ENCODE measurements at places on chromosomes 2 and 18.
A peak's percentile ranks its signal among the peaks of the same experiment; 100 is the strongest.

DNA sequence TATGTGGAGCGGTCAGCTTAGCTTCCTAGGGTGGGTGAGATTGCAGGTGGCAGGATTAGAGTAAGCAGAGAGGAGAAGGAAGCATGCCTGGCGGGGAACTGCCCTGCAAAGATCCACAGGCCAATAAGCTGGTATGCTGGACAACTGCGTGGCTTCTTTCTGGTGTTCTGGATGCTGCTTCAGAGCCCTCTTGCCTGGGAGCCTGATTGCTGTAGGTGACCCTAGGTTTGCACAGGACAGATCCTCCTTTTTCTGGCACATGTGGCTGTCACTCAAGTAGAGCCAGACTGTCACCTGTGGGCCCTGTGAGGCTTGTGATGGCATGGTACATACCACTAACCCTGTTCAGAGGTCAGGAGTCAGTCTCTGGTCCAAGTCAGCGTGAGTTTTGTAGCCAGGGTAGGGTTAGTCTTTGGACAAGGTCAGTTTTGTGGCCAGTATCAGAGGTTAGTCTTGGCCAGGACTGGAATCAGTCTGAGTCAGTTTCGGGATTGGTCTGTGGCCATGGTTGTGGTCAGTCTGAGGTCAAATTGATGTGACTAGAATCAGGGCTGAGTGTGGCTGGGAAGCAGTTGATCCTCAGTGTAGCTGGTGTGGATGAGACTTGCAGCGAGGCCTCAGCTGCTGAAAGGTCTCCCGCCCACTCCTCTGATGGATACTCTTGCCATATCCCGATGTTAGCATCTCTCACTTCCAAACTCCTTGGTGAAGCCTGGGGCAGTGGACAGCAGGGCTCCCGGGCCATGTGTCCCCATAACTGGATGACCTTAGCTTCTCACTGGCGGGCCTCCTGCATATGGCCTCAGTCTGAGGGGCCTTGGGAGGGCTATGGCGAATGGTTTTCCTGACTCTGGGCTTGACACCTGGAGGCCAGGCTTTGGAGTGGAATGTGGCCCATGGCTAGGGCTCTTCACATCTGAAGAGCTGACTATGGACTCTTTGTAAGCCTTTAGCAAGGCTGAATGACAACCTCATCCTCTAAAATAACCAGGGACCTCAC is 260.5 kb downstream of the DYSF start:
- no peak for DNase-seq

DNA sequence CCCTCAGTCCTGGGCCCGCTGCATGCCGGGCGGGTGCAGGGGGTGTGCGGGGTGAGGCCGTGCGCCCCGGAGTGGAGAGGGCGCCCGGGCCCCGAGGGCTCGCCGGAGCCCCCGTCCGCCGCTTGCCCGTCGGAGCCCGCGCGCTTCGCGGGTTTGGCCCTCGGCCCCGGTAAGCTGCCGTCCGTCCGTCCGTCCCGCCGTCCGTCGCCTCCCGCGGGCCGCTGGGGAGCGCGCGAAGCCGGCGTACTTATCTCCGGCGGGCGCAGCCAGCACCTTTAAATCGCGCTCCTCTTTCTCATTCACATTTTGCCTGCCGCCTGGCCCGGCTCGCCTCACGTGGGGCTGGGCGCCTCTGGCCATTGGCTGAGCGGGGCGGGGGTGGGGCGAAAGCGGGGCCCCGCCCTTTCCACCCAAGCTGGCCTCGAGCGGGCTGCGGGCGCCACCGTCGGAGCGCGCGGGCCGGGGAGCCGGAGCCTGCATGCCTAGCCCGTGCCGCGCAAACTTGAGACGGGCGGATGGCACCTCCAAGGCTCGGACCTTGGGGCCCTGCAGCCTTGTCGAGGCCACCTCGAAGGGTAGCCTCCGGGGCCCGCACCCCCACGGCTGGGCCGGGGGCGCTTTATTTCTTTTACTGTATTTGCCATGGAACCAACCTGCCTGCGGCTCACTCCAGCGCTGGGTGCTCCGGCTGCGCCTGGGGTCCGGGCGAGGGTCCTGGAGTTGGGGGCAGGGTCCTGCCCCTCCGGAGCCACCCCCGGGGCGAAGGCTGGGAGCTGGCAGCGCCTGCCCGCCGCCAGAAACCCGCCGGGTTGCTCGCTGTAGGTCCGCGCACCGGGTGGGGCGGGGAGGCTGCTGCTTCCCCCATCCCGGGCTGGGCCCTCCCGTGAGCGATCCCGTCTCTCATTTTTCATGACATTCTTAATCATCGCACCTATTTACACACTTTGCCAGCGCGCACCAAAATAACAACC is at the start of gene GBX2:
Gene GBX2 (minus strand): TSS at position 277 of the 971 bp plus-strand sequence. CDS start 415 bp downstream, outside the sequence.
- DNase-seq = peak; percentile 95

GRCh38 chr18:8603663-8604520 is 5.3 kb upstream of the RAB12 start:
- DNase-seq = no peak

GRCh38 chr2:10038123-10038522 is 5.2 kb upstream of the KLF11 start:
- no peak for DNase-seq

DNA sequence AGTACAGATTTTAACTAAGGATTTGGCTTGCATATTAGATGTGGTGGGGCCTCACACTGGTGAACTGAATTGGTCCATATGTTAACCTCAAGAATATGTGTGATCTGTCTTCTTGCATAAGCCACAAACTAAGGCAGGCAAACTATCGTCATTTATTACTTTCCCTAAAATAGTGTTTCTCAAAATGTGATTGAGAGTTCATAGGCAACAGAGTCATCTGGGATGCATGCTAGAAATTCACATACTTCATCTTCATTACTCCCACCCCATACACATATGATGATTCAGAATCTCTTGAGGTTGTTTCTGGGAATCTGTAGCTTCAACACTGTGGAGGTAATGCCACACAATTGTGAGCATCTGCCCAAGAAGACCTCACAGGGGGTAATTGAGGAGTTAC is 822.8 kb upstream of the CDH2 start:
- no peak for DNase-seq

- DNase-seq = no peak
Measured at GRCh38 chr2:59684116-59684770, 869.2 kb downstream of the BCL11A start.

DNA sequence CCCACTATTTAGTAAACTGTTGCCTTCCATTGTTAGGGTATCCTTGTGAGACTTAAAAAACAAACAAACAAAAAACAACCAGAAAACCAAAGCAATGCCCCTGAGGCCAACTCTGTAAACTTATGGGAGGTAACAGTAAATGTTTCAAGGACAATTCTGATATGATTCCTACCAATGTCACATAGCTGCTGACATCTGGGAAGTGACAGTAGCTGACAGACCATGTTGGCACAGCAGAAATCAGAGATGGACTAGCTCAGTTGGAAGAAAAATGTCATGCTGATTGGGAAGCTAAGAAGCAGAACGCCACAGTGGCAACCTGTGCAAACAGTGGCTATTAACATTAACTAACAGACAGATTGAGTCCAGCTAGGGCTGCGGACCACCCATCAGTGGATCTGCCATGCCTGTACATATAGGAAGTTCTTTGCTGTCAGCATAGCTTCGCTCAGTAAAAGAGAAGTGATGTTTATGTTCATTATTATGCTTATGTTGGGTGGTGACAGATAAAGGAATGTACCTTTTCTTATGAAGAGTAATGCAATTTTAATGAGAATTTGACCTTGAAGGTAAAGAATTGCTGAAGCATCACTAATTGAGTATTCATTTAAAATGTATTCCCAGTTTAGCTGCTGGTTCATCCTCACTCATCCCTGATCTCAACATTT is 180.6 kb downstream of the PARD3B start:
- DNase-seq = no peak

GRCh38 chr18:53253789-53254188 is 913.8 kb downstream of the DCC start:
- no peak for DNase-seq

GRCh38 chr2:86673986-86674670 is 46.0 kb upstream of the RMND5A start:
- DNase-seq = no peak

DNA sequence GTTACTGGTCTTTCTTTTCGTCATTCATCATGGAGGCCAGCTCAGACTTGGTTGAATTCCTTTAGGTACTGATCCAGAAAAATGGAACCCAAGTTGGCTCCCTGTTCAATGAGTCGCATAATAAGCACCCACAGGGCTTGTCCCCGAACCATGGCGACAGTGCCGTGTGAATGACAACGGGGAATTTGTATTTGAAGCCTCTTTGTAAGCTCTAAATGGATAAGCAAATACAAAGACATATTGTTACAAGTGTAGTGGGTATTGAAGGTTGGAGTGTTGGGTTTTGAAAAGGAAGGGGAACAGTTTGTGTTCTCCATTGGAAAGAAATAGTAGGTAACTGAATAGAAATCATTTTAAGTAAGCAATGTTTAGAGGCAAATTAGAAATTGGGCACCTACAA is 288.9 kb downstream of the SLC4A3 start:
- DNase-seq = no peak

DNA sequence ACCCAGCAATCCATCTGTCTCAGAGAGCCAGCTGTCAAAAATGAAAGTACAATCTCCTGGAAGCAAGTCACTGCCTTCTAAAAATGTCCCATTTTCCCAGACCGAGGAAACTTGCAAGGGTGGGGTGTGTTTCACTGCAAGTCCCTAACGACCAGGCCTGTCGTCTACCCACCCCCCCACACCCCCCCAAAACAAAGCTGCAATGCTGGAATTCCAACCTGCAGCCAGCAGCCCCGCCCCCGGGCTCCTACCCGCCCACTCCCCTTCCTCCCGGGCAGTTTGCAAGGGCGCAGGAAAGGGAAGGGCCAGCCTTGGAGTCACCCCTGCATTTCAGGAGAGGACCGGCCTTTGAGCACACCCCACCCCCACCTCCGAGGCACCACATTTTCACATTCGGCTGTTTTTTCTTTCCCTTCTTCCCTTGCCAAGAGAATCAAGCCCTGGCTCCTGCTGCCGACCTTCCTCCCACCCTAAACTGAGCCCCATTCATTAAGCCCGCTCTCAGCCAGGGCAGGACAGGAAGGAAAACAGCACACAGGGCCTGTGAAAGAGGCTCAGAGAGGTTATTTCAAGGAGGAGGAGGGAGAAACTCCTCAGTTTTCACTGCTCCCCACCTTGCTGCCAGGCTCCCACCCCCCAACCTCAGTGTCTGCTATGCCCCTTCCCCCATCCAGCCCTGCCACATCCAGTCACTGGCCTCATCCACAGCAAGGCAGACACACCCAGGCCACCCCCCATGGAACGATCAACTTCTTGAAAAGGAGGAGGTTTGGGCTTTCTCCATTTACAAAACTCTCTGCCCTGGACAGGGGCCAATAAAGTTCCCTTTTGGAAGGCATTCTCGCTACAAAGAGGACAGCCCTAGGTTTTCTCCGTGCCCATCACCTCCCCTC is 11.3 kb downstream of the SMAD7 start:
- no peak for DNase-seq

DNA sequence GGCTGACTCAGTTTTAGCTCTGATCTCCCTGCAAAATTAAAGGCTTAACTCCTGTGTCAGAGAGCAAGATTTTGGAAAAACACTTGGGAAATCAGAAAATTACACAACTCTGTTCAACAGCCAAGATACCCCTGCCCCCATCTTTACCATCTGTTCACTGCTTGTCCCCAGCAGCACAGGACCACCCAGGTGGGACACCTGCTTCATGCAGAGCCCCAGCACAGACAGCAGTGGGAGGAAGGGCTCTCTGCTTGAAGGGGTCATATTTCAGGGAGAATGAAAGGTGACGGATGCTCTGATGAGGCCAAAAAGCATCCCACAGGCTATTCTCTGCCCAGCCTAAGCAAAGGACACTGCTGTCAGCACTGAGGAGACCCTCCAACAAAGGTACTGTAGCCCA is 584.6 kb upstream of the KLHL29 start:
- DNase-seq = no peak

Measured in D341Med (cell line).